ENCODE measurements at places on chromosomes 4 and X.

DNA sequence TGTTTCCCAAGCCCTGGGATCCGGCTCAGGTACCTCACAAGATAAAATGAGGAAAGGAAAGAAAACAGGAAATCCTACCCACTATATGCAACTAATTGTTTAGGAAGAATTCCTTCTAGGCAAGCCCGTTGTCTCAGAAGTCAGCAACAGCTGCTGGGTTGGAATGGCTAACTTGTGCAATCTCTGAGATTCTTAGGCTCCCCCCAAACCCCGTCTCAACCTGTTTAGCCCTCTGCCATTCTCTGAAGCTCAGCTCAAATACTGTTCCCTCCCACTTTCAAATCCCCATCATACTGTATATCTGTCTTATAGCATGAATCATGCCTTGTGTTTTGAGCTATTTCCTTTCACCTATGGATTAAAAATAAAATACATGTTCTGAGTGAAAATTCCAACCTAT is 28.9 kb downstream of the STARD8 start:
- no peak for DNase-seq

DNA sequence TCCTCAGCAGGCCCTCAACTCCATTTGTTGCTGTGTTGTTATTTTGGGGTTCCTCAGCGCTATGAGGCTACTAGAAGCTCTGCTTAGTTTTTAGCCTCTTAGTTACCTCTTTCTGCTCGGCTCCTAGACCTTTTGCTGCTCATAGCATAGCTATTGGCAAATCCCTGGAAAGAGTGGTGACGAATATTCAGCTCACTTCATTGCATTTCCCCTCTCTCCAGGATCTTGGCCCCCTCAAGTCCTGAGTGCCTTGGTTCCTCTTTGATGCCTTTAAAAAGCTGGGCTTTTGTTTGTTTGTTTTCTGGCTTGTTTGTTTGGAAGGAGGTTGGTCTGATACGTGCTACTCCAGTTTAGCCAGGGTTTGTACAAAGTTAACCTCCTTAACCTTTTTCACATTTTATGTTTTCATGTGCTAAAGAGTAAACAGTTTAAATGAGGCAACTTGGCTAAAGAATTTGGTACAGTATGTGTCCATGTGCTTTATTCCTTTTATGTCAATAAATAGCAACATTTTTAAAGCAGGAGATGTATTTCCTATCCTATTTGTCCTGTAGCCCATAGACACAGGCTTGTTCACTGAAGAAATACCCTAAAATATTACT is 31.5 kb downstream of the SMAD1 start:
- no peak for DNase-seq

DNA sequence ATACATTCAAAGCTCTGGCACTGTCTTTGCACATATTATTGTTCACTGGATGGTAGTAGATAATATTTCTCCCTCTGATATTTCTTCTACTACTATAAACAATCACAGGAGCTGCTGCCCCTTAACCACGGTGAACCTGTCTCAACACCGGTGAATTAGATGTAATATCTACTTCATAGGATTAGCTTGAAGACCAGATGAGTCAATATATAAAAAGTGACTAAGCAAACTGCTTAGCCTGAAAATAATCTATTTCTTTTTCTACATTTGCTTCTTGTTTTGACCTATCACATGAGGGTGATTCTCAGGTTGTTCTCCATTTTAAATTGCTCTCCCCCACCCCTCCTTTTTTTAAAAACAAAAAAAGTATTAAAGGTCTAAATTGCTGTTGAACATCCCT is 645.5 kb downstream of the ANKRD50 start:
- DNase-seq: no peak

DNA sequence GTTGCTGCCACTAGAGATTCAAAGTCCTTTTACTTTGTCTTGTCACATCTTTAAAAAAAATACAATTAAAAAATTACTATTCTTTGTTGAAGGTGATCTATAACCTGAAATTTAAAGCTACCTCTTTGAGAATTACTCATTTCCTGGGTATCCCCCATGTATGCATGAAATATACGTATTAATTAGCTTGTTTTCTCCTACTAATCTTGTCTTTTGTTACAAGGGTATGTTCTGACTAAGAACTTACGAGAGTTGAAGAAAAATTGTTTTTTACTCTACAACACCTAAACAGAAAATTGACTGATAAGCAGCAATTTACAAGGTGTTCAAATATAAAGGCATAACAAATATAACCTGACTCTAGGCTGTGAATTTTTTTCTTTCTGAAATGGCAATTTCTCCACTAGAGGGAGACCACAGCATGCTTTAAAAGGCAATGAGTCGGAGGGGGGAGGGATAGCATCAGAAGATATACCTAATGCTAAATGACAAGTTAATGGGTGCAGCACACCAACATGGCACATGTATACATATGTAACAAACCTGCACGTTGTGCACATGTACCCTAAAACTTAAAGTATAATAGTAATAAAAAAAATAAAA is 249.6 kb downstream of the OPHN1 start:
- peak; percentile 22 for DNase-seq

DNA sequence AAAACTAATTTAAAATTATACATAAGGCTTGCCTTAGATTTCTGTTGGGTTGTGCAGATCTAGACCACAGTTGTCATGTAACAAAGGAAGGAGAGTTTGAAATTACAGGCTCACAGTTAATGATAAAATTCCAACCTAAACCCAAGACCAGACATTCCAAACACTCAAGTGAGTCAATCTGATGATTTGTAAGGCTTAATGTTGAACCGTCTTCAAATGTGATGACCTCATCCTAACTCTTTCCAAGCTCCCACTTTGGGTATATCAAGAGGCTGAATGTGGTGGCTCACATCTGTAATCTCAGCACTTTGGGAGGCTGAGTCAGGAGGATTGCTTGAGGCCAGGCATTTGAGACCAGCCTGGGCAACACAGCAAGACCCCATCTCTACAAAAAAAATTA is 149.2 kb downstream of the TBL1X start:
- DNase-seq: no peak

Measured in CD4-positive, alpha-beta T cell treated with Interleukin-10 for 1 hour (primary cell).